IMR-90 (cell line): ENCODE measurements at places on chromosomes 5 and 9.

- DNase-seq: no peak
These were observed 22.8 kb downstream of the CDK5RAP2 start for GRCh38 chr9:120557205-120557604.

GRCh38 chr5:92998456-92998855 is 582.6 kb downstream of the NR2F1-AS1 start:
- peak; percentile 30 for DNase-seq

DNA sequence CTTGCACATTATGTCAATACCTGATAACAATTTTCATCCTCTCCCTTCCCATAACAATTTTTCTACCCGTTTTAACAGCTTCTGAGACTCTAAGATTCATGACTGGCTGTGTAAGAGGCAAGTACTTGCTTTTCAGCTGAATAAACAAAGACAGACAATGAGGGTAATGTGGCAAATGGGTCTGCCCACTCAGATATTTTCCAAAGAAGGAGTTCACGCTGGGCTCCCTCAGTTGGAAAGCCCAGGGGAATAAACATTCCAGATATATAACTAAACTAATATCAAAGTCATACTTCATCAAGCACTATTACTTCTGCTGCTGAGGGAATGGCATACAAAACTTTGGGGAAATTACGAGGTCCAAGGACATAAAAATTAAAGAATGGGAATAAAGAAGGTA is 24.4 kb downstream of the MEGF9 start:
- peak; percentile 46 for DNase-seq

- DNase-seq: no peak
These were observed 545.4 kb upstream of the TLE4 start for GRCh38 chr9:79026316-79026715.

DNA sequence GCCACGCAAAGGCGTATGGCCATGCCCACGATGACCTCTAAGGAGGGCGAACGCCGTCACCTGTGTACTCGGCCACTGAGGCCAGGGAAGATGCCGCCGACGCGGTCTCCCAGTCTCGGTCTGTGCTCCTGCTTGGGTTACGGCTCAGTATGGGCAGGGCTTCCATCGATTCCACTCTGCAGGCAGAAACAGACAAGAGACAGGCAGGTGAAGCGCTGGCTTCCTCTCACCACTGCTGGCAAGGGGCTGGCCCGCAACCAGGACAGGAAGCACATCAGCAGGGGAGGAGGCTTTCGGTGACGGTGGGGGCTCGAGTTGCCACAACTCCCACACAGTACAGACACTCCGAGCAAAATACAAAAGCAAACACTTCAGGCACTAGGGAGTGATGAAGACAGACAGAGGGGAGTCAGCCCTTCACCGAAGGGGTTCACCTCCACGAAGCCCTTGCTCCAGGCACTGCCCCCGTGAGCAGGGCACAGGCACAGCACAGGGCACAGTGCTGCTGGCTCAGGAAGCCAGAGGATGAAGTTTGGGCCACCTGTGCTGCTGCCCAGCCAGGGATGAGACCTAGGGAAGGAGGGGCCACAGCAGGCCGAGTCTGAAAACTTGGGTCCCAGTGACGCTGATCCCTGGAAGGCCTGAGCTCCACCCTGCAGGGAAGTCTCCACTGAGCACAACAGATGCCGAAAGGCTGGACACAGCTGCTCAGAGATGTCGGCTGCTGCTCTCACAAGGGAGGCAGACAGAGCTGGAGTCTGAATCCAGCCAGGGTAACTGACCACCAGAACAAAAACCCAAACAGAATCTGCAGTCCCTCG is 91.3 kb downstream of the CAMSAP1 start:
- DNase-seq: no peak

GRCh38 chr5:177194268-177194667 is 60.7 kb downstream of the NSD1 start:
- peak; percentile 94 for DNase-seq

DNA sequence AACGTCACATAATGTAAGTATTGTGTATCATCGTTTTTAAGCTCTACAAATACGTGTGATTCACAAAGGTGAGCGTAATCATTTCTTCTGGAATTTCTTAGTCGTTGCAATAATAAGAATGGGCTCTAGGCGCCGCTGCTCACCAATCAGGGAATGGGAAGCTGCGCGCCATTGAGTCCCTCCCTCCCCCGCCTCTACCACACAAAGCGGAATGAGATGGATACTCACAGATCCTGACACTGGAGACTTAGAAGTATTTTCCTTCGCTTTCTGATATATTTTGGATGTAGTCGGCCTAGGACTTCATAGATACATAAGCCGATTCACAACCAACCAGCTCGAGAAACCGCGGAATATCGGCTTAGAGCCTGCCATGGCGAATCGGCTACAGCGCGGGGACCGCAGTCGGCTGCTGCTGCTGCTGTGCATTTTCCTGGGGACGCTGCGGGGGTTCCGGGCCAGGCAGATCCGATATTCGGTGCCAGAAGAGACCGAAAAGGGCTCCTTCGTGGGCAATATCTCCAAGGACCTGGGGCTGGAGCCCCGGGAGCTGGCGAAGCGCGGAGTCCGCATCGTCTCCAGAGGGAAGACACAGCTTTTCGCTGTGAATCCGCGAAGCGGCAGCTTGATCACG is at the start of gene PCDHGA11:
Gene PCDHGA11, plus strand, starts transcription at position 197 of the 634 bp plus-strand sequence. Its CDS starts 177 bp downstream, at position 374.
- DNase-seq: peak; percentile 63

DNA sequence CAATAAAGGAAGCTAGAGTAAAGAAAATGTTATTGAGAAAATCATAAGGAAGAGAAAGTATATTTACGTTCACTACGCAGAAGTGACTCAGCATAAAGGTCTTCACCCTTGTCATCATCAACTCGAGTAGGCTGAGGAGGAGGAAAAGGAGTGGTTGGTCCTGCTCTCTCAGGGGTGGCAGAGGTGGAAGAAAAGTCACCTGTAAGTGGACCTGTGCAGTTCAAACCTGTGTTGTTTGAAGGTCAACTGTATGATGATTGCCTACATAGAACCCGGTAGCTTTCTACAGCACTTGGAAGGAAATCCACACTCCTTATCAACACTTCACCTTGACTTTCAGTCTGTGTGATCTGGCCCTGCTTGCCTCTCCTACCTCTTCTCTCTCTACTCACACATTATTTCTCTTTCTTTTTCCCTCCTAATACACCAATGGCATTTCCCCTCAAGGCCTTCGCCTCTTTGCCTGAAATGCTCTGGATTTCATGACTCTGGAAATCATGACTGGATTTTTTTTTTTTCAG is 109.3 kb upstream of the CPEB4 start:
- peak; percentile 59 for DNase-seq

GRCh38 chr5:128782446-128782845 is 182.8 kb upstream of the SLC27A6 start:
- DNase-seq: peak; percentile 85

DNA sequence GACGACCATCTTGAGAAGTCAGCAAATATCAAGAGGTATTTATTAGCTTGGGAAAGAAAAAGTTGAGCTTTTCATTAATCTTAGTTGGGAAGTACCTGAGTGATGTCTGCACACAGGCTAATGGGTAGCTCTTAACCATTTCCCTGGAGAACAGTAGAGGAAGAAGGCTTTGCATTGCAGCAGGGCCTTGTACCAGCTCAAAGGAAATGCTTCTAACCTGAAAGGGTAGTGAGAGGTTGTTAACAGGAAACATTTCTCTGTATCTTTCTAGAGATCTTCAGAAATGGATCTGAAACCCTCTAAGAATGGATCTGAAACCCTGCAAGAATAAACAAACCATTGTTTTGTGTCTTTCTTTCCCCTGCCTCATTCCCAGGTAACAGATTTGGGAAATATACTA is 393.3 kb downstream of the PLK2 start:
- no peak for DNase-seq

- DNase-seq: peak; percentile 12
These were observed 165.9 kb downstream of the SH3GL2 start for GRCh38 chr9:17744786-17745185.

DNA sequence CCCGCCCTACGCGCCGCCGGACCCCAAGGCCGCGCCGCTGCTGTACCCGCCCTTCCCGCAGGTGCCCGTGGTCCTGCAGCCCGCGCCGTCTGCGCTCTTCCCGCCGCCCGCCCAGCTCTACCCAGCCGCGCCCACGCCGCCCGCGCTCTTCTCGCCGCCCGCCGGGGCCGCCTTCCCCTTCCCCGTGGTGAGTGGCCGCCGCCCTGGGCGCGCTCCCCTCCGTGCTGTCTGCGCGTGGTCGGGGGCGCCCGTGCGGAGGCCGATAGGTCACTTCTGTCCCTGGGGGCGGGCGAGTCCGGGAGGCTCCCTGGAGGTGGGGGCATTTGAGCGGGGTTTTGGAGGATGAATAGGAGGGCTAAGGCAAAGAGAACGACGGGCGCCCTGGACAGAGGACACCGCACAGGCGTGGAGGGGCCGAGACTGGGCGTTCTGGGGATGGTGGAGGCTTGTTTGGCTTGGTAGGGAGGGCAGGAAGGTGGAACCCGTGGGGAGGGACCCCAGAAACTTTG is 9.6 kb downstream of the PRRT1B start:
- DNase-seq: no peak
